Fibroblast of pulmonary artery (primary cell): ENCODE measurements at places on chromosomes 6 and 20.

DNA sequence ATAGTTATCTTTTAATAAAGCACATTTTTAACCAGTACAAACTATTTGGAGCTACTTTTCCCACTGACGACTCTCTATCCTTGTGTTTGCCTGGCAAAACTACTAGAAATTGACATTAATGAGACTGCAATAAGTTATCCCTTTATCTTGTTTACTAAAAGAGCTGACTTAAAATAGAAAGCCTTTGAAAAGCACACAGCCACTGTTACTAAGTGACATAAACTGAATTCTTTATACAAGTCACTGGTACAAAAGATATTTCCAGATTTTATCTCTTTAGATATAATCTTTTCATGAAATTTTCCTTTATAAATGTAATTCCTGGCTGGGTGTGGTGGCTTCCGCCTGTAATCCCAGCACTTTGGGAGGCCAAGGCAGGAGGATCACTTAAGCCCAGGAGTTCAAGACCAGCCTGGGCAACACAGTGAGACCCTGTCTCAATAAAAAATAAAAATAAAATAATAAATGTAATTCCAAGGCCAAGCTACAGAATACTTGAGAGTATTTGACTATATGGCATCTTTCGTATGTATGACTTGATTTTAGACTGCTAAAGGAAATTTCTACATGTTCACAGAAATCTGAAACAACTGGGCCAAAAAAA lies 9.5 kb downstream of the MBOAT1 start:
- DNase-seq: no peak

DNA sequence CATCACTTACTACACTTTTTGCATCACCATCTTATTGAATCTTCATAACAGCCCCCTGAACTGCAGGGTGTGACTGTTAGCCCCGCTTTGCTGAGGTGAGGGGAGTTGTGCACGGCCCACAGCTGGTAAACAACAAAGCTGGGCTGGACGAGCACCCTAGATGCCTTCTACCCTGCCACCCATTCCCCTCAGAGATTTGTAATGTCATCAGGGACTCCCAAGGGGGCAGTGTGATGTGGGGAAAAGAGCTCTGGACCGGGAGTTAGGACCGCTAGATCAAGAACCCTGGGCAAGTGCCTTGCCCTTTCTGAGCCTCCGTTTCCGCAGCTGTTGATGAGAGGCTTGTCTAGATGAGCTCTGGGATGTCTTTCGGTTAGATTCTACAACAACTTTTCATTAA lies 20.9 kb downstream of the PKIG start:
- no peak for DNase-seq

- DNase-seq: no peak
Measured at GRCh38 chr6:53805016-53805415, 10.2 kb downstream of the LRRC1 start.

DNA sequence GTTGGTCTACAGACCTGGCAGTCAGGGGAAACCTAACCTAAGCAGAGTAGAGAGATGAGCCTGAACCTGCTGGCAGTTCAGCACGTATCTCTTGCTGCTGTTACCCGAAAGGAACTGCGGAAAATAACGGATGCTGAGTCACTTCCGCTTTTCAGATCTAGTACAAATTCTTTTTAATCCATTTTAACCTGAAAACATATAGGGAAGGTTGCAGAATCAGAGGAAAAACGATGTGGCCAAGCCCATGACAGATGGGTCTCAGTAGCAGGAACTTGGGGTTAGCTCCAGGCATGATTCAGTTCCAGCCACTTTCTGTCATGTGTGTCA lies 351.9 kb upstream of the PRND start:
- DNase-seq: peak; percentile 8

DNA sequence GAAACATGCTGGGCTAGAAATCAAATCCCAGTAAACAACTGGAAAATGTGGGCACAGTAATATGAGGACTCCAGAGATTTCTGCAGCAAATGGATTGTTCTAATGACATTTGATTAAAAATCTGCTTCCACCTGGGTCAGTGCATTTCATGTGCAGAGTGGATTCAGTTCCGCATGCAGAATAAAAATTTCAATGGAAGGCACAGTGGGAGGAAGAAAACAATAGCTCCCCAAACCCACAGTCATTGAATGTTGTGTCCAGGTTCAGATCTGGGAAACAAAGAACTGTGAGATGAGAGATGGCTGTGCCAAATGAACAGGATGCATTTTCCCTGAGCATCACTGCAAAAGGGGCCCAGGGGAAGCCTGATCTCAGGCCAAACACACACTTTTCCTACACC lies 403.1 kb downstream of the BTBD9 start:
- no peak for DNase-seq

- DNase-seq: no peak
Measured at GRCh38 chr20:37925265-37926165, 22.6 kb downstream of the VSTM2L start.

- DNase-seq: no peak
Measured at GRCh38 chr6:156009656-156010055, 554.0 kb upstream of the NOX3 start.

- DNase-seq: no peak
Measured at GRCh38 chr6:149923327-149923986, 536 bp upstream of the RAET1G start.

DNA sequence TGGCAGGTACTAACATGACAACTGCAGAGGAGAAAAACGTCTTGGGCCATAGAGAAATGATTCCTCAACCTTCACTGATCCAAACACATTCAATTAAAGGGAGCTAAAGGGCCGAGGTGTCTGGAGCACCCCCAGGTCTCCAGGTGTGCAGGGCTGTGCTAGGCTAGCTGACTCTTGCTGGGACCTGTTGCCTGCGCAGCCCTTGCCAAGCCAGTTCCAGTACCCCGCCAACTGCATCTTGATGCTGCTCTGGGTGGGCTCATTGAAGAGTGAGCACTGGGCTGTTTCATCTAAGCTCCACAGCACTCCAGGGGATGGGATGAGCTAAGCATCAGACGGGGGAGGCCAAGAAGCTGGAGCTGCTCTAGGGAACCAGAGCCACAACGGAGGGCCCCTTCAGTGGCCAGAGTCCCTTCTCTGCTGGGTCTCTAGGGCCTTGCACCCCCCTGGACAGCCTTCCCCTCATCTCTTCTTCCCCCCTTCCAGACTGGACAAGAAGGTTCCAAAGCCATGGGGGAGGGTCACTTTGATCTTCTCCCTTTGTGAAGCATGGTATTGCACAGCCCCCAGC lies 15.9 kb downstream of the LEMD2 start:
- DNase-seq: no peak

DNA sequence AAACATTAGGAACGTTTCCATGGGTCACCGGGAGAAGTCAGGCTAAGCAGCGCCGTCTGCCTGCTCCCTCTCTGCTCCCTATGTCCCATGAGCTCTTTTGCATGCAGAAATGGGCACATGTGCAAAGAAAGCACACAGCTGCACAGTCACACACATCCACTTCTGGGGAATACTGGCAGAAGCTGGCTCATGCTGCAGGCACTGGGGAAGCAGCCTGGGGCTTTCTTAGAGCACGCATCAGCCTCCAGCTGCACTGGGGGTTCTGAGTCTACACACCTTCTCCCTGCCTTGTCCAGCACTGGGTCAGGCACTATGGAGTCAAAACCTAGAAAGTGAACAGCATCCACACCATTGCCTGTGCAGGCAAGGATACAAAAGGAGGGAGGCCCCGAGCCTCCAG lies 76.1 kb upstream of the FOXQ1 start:
- no peak for DNase-seq

GRCh38 chr6:39880594-39880993 lies 53.7 kb downstream of the MOCS1 start:
- DNase-seq: no peak
